ENCODE measurements at places on chromosomes 1 and 21.

- DNase-seq = no peak
Observed at GRCh38 chr1:155179112-155180031, 5.7 kb downstream of the TRIM46 start.

DNA sequence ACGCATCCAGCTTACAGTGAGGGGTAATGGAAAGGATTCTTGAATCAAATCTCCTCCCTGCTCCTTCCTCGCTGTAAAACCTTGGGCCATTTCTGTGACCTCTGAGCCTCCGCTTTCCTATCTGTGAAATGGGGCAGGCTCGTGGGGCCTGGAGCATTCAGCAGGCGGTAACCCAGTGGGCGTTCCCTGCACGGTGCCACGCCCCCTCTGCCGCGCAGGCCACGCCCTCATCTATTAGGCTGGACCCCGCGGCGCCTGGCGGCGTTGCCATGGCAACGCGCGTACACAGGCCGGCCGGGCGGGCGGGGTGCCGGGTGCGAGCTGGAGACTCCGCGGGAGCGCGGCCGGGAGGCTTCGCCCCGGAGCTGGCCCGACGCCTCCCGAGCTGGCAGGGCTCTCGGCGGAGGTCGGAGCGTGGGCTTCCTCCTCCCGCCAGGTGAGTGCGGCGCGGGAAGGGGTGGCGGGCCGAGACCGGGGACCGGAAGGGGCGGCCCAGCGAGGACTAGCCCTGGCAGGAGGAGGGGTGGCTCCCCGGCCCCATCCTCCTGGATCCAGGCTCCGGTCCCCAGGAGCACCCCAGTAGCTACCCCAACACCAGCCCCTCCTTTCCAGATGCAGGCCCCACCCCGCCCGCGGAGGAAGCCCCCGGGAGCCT, at the start of gene FHAD1:
Gene FHAD1, plus strand, starts transcription at position 264 of the 655 bp plus-strand sequence. CDS start 4,562 bp downstream, outside the sequence.
- peak; percentile 7 for DNase-seq

- no peak for DNase-seq
Observed at GRCh38 chr1:112651205-112651604, 23.3 kb upstream of the MOV10 start.

DNA sequence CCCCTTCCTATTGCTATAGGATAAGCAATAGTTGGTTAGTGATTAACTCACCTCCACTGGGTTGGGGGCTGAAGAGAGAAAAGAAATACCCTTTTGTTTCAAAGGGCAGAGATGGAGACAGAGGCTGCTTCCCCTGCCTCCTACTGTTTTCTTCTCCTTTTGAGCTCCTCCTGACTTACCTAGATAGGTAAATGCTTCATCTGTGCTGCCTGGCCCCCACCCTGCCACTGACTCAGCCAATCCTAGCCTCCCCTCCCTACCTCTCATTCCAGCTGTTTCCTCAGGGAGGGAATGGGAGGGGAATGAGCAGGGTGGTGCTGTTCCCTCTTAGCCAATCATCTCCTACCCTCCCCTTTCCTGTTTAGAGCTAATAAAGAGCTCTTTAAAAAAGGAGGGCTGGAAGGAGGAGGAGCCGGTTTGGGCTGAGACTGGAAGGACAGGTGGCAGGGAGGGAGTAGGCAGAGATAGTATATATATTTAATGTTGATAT, at the start of gene C1orf116:
Gene C1orf116, minus strand, starts transcription at position 229 of the 490 bp plus-strand sequence. CDS start 5,158 bp downstream, outside the sequence.
- DNase-seq = no peak

DNA sequence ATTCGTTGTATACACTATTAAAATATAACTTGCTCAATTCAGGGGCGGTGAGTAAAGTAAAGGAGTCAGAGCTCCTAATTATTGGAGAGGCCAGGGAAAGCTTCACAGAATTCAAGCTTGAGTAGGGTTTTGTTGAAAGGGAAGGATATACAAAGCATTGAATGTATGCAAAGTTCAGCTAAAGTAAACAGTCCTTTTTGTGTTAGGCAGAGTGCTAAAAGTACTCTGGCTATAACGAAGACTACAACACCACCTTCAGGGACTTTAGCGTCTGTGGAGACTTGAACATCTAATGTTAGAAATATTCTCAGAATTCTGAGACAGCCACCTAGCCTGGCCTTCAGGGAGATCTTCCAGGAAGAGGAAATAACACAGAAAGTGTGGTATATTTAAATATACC, 1.1 kb downstream of the FALEC start:
- no peak for DNase-seq

DNA sequence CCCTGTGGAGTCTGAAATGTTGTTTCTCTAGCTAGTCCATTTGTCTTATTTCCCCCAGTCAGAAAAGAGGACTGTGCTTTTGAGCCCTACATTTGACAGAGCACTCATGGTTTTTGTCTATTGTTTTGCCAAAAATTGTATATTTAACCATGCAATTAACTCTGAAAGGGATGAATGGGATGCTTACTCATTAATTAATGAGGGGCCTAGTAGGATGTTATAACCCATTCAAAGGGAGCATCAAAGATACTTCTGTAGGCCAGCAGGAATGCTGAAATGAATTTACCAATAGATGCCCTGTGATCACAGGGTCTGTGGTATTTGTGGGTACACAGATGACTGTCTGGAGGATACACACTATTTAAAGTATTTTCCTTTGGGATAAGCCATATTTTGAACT, 147.7 kb downstream of the FCRL5 start:
- no peak for DNase-seq

DNA sequence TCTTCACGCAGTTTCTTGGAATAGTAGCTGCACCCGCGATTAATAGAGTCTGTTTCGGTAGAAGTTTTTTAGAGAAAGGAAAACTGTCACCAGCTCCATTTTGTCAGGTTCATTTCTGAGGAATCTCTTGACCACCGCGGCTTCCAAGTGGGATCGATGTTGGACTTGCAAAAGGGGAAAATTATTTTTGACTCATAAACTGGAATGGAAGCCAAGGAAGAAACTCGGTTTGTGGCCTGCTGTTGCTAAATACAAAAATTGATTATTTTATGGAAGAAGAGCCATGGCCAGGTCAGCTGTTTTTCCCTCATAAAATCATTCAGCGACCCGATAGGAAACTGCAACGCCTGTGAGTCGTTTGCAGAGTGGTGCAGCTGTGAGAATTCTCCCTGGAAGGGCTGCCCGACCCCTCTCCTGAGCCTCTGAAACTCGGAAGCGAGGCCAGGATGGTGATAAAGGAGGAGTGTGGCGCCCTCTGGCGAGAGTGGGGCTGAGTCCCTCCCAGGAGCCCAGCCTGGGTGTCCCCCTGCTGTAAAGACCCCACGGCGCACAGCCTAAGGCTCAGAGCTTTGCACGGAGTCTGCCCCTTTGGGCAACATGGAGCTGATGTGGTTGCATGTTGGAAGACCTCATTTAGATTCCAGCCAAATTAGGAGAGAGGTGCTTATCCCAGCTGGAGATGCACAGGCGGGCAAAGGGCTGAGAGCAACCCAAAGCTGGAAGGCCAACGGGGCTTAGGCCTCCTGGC, 83.6 kb upstream of the SLC25A33 start:
- peak; percentile 19 for DNase-seq

- DNase-seq = no peak
Observed at GRCh38 chr21:21162786-21163185, 164.6 kb downstream of the NCAM2 start.

- no peak for DNase-seq
Observed at GRCh38 chr1:152515434-152515783, 1.1 kb downstream of the CRCT1 start.

DNA sequence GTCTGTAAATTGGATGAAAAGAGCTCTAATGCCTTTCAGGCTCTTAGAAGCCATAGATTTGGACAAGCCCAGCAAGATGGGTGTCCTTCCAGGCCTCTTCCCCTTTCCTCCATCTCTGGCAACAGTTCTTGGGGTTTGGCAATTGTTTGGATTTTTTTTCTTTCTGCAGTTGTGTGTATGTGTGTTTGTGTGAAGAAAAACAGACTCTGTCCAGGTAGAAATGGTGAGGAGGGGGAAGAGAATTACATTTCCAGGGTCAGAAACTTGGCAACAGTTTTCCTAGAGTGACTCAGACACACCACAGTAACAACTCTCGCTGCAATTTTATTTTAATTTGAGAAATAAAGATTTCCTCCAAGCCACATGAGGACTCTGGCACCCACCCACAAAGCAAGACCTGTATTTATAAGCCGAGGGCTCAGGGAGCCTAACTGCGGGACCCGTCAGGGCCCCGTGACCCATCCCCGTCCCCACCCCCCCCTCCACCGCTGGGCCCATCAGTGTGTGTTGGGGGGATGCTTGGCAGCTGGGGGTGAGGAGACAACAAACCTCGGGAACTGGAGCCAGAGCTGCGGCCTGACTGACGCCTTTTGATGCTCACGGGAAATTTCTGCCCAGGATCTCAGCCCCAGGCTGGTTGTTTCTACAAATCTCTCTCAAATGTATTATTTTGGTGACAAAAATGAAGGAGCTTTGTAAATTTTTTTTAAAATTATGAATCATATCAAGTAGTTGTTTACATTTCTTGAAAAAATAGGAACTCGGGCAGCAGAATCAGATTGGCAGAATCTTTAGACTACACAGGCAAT, 4.4 kb downstream of the TMEM200B start:
- DNase-seq = no peak

DNA sequence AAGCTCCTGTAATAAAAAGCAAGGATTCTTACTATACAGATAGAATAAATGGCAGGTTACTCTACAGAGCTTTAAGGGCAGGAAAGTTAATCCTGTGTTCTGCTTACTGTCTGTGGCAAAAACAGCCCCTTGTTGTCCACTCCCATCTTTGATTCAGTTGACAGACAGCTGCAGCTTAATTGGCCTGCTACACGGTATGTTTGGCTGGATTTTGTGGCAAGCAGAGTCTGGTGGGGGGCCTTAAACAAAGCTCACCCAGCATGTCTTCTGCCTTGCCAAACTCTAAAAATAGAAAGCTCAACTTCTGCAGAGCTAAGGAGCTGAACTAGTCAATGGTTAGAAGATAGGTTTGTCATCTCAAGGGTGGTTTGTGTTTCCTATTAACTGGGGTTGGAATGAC, 407.2 kb downstream of the HLX start:
- DNase-seq = no peak

GRCh38 chr1:62625415-62625814, 28.1 kb downstream of the ANGPTL3 start:
- no peak for DNase-seq

- no peak for DNase-seq
Observed at GRCh38 chr1:196152975-196153374, 455.3 kb downstream of the KCNT2 start.

- no peak for DNase-seq
Observed at GRCh38 chr1:212007886-212008285, 27.5 kb downstream of the INTS7 start.

DNA sequence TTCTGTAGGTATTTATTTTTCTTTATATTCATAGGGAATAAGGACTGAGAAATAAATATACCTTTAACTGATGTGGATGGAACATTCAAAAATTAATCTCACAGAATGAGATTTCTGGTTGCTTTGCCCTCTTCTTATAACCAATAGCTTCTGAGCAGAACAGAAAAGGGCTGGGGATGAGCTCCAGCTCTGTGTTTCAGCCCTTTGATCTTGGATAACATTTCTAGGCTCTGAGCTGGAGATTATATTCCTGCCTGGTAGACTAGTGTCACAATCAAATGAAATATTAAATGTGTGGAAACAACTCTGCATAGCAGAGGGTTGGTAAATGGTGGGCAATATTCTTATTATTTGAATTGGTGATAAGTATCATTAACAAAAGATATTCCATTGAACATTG, 14.6 kb downstream of the MAP3K21 start:
- DNase-seq = no peak

- DNase-seq = no peak
Observed at GRCh38 chr1:23521588-23521987, 9.4 kb downstream of the E2F2 start.

- DNase-seq = no peak
Observed at GRCh38 chr1:72105201-72105600, 177.1 kb downstream of the NEGR1 start.

DNA sequence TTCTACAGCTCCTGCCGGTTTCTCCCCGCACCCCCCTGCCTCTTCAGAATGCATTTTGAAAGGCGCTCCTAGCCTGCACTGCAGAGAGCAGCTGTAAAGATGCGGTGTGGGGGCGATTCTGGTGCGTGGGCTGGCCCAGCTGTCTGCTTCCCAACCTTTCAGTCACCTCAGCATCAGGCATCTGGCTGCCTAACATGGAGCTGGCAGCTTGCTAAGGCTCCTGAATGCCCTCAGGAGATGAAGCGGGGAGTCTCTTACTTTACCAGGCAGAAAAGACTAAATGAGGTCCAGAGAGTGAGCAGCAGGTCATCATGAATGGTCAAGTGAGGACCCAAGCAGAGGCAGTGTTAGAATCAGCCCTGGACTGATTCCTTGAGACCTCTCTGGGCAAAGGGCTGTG, 8.7 kb downstream of the IER5 start:
- no peak for DNase-seq

GRCh38 chr1:24555591-24556413, at the start of gene NCMAP:
Gene NCMAP (plus strand): TSS chr1:24556087. CDS start chr1:24595431, 39,344 bp downstream.
- peak; percentile 36 for DNase-seq

DNA sequence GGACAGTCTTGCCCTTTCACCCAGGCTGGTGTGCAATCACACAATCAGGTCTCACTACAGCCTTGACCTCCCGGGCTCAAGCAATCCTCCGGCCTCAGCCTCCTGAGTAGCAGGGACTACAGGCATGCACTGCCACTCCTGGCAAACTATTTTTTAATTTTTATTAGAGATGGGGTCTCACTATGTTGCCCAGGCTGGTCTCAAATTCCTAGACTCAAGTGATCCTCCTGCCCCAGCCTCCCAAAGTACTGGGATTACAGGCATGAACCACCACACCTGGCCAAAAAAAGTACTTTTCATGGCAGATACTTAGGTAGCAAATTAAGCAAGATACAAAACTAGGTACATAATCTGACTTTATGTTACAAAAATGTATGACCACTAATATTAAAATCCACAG, 8.3 kb downstream of the EIF4G3 start:
- no peak for DNase-seq

- no peak for DNase-seq
Observed at GRCh38 chr1:14961661-14962267, 191.8 kb upstream of the TMEM51 start.

DNA sequence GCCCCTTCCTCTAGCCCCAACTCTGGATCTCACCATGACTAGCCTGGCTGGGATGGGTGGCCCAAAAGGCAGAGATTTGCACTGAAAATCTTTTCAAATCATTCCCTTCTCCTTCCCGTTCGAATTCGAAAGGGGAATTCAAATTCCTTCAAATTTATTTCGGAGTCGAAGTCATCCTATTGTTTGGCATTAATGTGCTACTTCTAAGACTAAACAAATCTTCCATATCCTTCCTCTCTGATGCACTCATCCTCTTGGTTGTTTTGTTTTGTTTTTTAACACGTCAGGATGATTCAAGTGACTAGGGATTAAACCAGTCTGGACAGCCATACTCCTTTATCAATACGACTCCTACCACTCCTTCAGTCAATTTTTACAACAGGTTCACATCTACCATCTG, 95.5 kb upstream of the SGIP1 start:
- DNase-seq = no peak

- no peak for DNase-seq
Observed at GRCh38 chr21:31945546-31945945, 72.7 kb downstream of the HUNK start.

- no peak for DNase-seq
Observed at GRCh38 chr1:193514397-193514796, 328.0 kb upstream of the B3GALT2 start.

DNA sequence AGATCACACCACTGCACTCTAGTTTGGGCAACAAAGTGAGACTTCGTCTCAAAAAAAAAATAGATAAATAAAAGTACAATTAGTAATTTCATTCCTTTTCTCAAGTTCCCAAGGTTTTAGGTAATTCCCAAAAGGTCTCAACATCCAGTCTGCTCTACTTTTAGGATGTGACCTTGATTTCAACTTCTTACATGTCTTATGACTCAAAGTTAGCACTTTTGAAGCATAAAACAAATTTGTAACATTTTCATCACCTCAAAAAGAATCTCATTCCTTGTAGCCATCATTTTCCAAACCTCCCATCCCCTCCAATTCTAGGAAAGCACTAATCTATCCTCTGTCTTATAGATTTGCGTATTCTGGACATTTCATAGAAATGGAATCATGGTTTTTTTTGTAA, 32.2 kb downstream of the SNX27 start:
- DNase-seq = no peak

All from activated T-helper 1 cell treated with anti-CD3 and anti-CD28 coated beads, Interleukin-2, amount 50 U/mL, for 16 hours (primary cell).